Bone marrow (tissue), 2 donors: ENCODE measurements at places on chromosomes 1 and 21.

DNA sequence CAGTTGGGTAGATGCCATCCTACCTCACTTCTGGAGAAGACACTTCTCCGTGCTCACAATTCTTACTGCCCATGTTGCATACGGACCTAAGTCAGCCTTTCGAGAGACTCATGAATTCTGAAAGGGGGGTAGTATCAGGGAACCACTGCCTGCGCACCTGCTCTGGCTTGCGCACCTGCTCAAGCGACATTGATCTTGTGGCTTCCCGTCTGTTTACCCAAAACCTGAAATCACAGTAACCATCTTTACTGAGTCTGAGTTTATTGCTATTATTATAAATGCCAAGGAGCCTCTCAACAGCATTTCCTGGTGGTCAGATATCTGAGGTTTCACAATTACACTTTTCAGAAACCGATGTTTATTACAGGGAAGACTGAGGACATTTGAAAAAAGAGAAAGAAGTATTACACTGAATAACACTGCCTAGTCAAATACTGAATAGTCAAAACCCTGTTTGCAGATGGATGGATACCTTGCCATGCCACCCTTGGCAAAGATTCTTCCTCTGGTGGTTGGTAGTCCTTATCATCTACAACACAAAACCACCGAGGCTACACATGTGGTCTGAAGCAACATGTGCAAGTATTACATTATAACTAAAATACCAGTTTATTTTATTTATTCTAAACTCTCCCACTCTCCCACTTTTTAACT, 208.7 kb downstream of the SIPA1L2 start:
- no peak for DNase-seq

DNA sequence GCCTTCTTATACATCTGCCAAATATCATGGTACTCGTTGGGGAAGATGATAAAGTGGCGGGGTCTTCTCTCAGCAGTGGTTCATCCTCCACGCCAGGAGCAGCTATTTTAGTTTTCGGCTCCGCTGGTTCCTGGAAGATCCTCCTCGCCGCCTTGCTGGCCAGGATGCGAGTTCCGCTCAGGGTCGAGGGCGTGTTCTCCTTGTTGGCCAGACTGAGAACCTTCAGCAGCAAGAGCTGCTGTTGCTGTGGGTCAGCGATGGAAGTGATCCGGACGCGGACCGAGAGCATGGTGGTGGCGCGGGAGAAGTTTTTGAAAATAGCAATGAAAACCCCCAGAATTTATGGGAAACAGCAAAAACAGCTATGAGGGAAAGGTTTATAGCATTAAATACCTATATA, 11.4 kb upstream of the CFAP126 start:
- DNase-seq: no peak

GRCh38 chr1:219074084-219074728, 99.5 kb upstream of the LYPLAL1 start:
- DNase-seq: no peak

DNA sequence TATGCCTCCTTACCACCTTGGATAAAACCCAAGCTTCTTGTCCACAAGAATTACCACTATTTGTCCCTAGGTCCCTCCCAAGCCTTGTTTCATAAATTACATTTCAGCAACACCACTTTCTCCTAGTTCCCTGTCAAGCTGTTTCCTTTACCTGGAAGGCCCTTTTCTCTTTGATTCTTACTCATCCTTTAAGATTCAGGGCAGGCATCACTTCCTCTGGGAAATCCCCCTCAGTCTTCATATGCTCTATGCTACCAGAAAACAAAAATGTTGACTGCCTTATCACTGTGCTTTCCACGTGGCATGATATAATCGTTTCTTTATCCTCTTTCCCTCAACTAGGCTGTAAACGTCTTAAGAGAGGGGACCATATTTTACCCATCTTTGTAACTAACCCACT, 102.7 kb downstream of the LYST start:
- DNase-seq: no peak

- DNase-seq: no peak
Observed at GRCh38 chr1:162373072-162373427, 3.6 kb downstream of the SPATA46 start.

DNA sequence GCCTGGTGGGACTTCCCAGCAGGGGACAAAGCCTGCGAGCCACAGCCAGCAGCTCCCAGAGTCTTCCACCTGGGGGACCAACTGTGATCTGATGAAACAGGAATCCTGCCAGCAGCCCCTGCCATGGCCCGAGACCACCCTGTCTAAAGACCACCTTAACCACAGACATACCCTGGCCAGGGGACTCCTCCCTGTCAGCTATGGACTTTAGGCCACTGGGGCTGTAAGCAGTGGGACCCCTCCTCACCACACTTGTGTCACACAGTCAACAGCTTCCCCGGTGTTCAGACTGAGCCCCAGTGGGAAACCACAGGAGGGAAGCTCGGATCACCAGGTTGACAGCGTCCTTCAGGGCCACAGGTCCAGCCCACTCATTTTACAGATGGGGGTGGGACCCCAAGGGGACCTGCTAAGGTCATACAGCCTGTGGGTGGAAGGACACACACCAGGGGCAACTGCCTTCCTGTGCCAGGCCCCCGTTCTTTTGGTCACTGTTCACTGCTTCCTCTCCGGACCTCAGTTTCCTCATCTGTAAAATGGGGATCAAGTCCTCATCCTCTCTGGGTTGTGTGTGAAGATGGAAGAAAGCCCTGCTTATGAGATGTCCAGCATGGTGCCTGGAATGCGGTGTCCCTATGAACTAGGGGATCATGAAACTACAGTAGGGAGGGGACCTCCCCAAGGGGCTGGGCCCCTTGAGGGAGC, 11.4 kb downstream of the EPHA2 start:
- no peak for DNase-seq

- no peak for DNase-seq
Observed at GRCh38 chr1:60547821-60548220, 474.3 kb upstream of the C1orf87 start.

GRCh38 chr1:31658721-31659120, 14.0 kb upstream of the PEF1 start:
- no peak for DNase-seq

- no peak for DNase-seq
Observed at GRCh38 chr1:111217183-111217910, 10.2 kb upstream of the CHI3L2 start.

- no peak for DNase-seq
Observed at GRCh38 chr1:230456478-230456877, 30.3 kb upstream of the PGBD5 start.

GRCh38 chr21:32803651-32804050, 32.1 kb upstream of the PAXBP1 start:
- DNase-seq: no peak

- DNase-seq: no peak
Observed at GRCh38 chr1:38783640-38784229, 75.8 kb downstream of the RRAGC start.

GRCh38 chr1:96073100-96073499, 648.5 kb upstream of the PTBP2 start:
- no peak for DNase-seq
